LHCN-M2 (cell line): ENCODE measurements at places on chromosomes 12 and 14. TPM values are rescaled to one million over a fixed set of nuclear protein-coding genes. Genes with fewer than 3 reads are reported as not detected.
A peak's percentile ranks its signal among the peaks of the same experiment; 100 is the strongest.

TTC6 gene
- total RNA-seq: not detected in 2 replicates

- DNase-seq: no peak
Measured at GRCh38 chr14:96792591-96792990, 4.6 kb upstream of the VRK1 start.

- no peak for DNase-seq
Measured at GRCh38 chr14:88808359-88808758, 15.6 kb upstream of the EML5 start.

KRT75 gene
- not detected in 2 replicates for total RNA-seq

COPZ1 gene
- 124 and 186 TPM in 2 replicates for total RNA-seq

- DNase-seq: no peak
Measured at GRCh38 chr12:25926536-25926935, 31.9 kb upstream of the RASSF8 start.

- peak; percentile 51 for DNase-seq
Measured at GRCh38 chr14:64095620-64096019, 198.6 kb downstream of the ESR2 start.

KRT6A gene
- total RNA-seq: not detected in 2 replicates
